ENCODE measurements at places on chromosomes 1 and 21.
A peak's percentile ranks its signal among the peaks of the same experiment; 100 is the strongest.

DNA sequence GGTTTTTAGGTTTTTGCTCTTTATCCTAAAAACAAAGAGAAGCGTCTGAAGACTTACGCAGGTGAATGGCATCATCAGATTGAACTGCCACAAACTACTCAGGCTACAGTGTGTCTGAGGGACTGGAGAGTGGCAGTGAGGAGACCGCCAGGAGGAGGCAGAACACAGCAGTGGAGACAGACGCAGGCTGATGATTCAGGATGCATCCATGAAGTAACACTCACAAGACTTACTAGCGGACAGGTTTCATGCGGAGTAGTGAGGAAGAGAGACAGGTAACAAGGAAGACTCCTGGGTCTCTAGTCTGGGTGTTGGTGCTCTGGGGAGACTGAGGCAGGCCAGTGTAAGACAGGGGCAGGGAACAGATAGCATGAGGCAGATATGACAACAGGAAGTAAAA is 5.7 kb downstream of the HSF2BP start:
- no peak for DNase-seq

DNA sequence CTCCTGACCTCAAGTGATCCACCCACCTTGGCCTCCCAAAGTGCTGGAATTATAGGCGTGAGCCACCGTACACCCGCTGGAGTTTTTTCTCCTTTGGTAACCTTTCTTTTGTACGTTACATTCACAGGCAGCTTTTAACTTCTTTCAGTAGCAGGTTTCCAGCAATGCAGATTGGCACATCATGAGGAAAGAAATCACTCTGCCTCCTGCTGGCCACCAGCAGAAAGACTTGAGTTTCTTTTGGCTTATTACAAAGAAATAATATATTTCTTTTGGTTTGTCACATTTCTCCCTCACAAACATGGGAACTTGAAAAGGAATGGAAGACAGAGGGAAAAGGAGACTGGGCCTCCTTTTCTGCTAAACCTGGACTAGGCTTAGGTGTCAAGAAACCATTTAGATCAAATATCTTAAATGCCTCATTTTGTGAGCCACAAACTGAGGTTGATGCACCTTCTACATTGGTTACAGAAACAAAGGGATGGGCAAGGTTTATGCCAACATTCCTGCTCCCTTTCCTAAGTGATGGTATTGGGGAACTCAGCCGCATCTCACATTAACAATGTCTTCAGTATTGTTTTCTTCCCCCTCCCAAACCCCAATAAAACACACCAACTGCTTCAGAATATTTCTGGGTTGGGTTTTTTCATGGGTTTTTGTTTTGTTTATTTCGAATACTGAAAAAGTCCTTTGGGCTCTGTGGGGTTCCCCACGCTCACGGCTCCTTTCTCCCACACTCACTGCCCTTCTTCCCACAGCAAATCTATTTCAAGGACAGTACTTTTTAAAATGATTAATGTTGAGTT is 7.7 kb downstream of the ENSA start:
- no peak for DNase-seq

DNA sequence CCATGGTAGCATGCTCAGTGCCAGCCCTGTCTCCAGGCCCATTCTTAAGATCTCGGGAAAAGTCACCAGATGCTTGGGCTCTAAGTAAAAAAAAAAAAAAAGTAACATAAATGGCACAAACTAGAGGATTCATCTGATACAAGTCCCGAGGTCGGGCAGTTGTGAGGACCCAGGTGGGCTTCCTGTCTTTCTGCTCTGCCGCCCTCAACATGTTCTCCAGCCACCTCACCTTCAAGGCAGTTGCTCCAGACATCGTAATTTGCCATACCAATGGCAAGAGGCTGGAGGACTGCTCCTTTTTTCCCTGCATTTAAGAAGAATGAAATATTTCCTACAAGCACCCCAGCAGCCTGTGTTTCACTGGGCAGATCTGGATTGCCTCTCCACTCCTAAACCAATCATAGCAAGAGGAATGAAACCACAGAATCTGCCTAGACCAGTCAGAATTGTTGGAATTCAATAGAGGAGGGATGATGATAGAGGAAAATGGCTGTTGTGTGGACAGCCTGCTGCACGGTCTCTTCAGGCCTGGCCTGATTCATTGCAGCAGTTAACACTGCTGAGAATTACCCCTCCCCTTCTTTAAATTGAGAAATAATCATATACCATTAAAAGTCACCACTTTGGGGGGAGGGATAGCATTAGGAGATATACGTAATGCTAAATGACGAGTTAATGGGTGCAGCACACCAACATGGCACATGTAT is 5.4 kb downstream of the HMGN2 start:
- DNase-seq = no peak

GRCh38 chr1:37038227-37039093 is 4.1 kb upstream of the GRIK3 start:
- DNase-seq = peak; percentile 80

DNA sequence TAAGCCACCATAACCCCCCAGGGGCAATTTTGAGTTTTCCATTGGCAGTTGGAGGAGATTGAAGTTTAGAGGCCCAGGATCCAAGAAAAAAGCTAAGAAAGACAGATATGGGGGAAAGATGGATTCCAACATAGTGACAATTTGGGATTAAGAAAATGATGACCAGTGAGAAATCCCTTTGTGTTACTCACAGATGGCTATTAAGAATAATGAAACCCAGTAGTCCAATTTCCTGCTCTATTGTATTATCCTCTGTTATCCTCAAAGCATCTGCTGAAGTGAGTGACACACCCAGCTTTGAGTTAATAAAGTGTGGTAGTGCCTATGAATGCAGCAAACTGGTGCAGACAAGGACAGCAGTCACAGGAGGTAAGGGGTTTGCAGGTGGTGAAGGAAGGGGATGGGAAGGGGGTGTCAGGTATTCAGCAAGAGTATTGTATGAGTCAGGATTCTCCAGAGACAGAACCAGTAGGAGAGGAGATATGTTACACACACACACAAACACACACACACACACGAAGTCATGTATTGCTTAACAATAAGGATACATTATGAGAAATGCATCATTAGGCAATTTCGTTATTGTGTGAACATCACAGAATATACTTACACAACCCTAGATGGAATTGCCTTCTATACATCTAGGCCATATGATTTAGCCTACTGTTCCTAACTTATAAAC is 112.4 kb upstream of the VANGL1 start:
- DNase-seq = no peak

DNA sequence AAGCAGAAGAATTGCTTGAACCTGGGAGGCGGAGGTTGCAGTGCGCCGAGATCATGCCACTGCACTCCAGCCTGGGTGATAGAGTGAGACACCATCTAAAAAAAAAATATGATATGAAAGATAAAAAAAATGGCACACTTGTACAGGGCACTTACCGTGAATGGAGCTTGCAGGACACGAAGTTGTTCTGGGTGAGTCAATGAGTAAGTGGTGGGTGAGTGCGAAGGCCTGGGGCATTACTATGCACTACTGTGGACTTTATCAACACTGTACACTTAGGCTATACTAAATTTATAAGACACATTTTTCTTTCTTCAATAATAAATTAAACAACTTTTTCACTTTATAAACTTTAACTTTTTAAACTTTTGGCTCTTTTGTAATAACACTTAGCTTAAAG is 37.0 kb downstream of the TNFRSF8 start:
- no peak for DNase-seq

DNA sequence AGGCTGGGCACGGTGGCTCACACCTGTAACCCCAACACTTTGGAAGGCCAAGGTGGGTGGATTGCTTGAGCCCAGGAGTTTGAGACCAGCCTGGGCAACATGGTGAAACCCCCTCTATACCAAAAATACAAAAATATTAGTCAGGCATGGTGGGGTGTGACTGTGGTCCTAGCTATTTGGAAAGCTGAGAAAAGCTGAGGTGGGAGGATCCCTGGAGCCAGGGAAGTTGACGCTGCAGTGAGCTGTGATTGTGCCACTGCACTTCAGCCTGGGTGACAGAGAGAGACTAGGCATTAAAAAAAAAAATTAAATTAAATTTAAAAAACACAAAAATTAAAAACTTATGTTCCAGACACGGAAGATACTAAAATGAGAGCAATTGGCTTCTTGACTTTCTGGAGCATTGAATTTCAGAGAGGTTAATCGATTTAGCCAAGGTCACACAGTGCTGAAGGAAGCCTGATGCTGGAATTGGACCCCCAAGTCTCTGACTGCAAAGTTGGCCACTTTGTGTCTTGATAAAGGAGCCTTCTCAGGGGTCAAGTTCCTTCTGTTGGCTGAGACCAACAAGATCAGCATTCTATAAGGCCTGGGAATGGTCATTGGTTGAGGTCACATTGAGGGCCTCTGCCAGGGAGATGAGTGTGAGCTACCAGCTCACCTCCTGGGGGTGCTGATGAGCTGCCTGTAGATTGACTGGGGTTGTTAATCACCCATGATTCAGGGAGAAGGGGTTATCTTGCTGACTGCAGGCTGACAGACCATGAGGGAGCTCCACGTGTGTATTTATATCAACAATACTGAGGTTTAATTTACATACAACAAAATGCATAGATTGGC is 54.3 kb downstream of the RPS6KA1 start:
- no peak for DNase-seq

GRCh38 chr1:177432897-177433296 is 262.1 kb downstream of the BRINP2 start:
- DNase-seq = no peak

DNA sequence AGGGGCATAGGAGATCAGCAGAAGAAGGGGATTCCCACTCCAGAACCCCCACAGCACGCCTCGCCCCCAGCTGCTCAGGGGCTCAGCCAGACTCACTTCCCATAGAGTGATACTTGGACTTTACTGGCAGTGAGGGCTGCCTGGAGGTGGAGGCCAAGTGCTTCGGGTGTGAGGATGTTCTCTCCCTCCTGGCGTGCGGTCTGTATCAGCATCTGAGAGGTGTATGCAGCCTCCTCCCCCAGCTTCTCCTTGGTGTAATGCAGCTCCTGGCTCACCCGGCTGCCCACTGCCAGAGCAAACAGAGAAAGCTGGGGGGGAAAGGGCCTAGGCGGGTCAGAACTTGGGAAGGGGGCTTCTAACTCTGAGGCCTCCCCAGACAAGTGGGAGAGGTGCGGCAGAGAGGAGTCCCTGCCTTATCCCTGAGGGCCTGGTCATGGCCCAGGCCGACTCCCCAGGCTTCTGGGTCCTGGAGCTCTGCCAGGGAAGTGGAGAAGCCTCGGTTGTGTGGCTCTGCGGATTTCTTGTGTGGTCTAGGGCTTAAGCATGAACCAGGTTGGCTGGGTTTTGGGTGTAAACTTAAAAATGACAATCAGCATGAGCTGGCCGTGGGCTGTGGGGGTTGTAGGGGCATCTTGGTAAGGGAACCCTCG is 10.9 kb downstream of the PTCH2 start:
- no peak for DNase-seq

DNA sequence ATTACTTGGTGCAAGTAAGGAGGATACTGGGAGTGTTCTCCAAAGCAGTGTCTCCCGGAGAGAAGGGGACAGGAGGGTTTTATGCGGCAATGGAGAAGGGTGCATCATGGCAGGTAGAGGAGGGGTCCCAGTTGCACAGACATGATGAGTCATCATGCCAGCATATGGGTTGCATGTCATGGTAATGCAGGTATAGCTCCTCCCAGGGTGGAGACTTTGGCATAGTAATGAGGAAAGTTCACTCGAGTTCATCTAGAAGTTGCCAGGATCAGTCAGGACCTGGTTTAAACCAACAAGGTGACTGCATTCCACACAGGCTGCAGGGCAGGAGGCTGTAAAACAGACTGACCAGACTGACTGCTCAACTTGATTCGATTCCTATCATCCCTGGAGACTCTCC is 355.7 kb upstream of the DUSP10 start:
- no peak for DNase-seq

DNA sequence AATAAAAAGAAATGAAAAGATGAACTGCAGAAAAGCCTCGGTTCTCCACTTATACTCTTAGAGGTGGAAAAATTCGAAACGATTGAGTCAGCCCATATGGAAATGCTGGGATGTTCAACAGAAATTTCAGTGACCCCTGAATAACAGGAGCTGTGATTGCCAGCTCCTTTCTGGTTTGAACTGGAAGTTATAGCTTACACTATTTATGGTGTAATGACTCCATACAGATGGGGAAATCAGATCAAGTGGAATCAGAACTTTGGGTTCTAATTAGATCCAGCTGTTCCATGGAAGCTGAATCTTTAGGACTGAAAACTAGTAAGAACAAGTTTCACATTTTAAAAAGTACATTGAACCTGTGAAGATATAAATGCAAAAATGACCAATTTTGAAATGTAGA is 569.3 kb upstream of the ZRANB2 start:
- no peak for DNase-seq

- DNase-seq = no peak
Measured at GRCh38 chr21:44758781-44759627, 42.6 kb downstream of the UBE2G2 start.

GRCh38 chr1:45327644-45328515 is 1.2 kb downstream of the HPDL start:
- DNase-seq = no peak

- DNase-seq = no peak
Measured at GRCh38 chr1:182244451-182244850, 147.1 kb downstream of the GLUL start.

DNA sequence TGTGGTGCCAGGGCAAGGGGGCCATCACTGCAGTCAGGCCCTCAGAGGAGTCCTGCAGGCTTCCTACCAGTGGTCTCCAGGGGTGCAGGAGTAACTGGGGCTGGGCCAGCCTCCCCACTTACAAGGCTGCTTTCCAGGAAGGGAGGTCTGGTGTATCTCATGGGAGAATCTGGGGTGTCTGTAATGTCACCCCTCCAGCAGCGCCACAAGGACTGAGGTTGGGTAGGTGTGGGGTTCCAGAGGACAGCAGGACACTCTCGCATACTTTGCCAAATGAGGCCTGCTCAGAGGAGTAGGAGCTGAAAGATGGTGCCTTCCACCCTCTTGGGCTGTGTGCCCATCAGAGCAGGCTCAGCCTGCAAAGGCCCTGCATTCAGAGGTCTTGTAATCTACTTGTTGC is 46.9 kb downstream of the TNNT2 start:
- DNase-seq = no peak

GRCh38 chr1:206651958-206652890 is 16.9 kb downstream of the DYRK3 start:
- no peak for DNase-seq

GRCh38 chr1:240526312-240526711 is 85.6 kb downstream of the GREM2 start:
- DNase-seq = peak; percentile 29

GRCh38 chr1:46303038-46303871 is at the start of the genes LRRC41 and UQCRH:
Gene LRRC41 (minus strand): TSS chr1:46303616. CDS start chr1:46303322, 294 bp downstream.
Gene UQCRH (plus strand): TSS chr1:46303698. CDS start chr1:46303767, 69 bp downstream.
- DNase-seq = peak; percentile 95

GRCh38 chr1:118977600-118977999 is 10.5 kb downstream of the TBX15 start:
- DNase-seq = no peak

GRCh38 chr1:171191992-171192391 is 6.9 kb downstream of the FMO2 start:
- no peak for DNase-seq

DNA sequence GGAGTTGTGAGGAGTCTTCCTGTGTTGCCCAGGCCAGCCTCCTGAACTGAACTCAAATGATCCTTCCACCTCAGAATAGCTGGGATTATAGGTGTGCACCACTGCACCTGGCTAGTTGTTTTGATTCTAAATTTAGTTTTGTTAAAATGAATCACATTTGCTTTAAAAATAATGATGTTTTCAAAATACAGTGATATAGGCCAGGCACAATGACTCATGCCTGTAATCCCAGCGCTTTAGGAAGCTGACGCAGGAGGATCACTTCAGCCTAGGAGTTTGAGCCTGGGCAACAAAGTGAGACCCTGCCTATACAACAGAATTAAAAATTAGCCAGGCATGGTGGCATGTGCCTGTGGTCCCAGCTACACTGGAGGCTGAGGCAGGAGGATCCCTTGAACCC is 24.3 kb downstream of the RTCA start:
- DNase-seq = no peak

- DNase-seq = peak; percentile 52
Measured at GRCh38 chr1:93080179-93080823, 1.2 kb downstream of the MTF2 start.

- DNase-seq = no peak
Measured at GRCh38 chr21:36545776-36546511, 66.0 kb upstream of the CLDN14 start.

Measured in renal pelvis (tissue), 12 donors.